Esophagus squamous epithelium (tissue), 5 donors: ENCODE measurements at places on chromosomes 13 and 19. TPM values are rescaled to one million over a fixed set of nuclear protein-coding genes. Genes with fewer than 3 reads are reported as not detected.

The IZUMO2 gene
- total RNA-seq = not detected

The GAPDHS gene
- not detected for total RNA-seq

The CHMP2A gene
- total RNA-seq = 99.5 TPM

The SHISA7 gene
- not detected for total RNA-seq

The TEX101 gene
- total RNA-seq = 3.4 TPM

GRCh38 chr13:35909837-35910540, 221.2 kb downstream of the DCLK1 start:
- no peak for DNase-seq

GRCh38 chr13:44814836-44815235, 174.4 kb downstream of the NUFIP1 start:
- DNase-seq = no peak

DNA sequence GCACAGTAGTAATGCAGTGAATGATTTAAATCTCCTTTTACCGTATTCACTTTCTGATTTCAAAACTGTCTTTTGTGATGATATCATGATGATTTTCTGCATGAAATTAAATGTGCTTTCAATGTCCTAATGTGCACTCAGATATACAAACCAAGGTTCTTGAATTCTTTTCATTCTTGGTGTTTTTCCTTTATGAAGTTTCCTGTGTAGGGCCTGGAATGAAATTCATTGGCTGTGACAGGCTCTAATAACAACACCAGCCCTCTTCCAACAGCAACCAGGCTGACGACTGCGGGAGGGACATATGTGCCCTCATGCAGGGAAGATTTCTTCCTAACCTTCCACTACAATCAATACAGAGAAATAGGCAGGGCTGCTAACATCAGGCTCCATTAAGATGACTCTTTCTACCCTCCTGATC, 1052.0 kb downstream of the DIAPH3 start:
- DNase-seq = no peak

- no peak for DNase-seq
Measured at GRCh38 chr19:2479556-2480194, 3.7 kb downstream of the GADD45B start.

DNA sequence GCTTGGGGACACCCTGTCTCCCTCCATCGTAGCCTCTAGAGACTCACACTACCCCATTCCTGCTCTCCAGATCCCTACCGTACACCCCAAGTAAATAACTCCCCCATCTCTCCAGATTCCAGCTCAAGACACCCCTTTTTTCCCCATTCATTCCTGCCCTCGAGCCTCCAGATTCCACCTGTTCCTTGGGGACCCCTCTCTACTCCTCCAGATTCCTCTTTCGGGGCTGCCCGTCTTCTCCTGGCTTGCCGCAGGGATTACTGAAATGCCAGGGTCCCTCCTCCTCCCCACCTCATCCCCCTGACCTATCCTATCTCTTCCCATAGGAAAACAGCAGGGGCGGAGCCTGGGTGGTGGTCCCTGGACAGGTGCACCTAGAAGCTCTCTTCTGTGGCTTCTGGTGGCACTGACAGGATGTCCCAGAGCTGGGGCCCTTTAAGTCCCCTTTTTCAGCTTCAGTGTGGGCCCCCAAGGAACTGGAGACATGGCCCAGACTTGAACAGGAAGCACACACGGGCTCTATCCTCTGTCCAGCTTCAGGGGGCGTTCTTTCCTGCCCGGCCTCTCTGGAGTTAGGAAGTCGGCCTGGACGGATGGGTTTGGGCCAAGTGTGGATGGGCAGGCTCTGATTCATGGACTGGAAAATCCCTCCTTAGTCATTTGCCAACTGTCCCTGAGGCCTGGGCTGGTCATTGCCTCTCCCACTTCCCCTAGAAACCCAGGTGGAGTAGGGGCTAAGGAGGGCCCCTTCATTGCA, 1.2 kb downstream of the ZSWIM4 start:
- no peak for DNase-seq

DNA sequence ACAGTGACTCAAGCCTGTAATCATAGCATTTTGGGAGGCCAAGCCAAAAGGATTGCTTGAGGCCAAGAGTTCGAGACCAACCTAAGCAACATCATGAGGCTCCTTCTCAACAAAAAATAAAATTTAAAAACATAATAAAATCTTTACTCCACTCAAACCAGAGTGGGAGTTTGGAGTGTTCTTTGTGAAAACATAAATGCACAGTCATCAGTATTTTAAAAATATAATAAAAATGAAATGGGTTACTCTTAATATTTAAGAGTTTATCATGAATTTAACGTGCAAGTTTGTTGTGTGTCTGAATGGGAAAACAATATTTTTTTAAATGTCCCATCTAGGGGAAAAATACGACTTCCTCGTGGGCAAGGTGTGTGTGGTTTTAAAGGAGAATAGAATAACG, 78.6 kb upstream of the STARD13 start:
- DNase-seq = no peak

- no peak for DNase-seq
Measured at GRCh38 chr13:95509521-95510310, 42.8 kb upstream of the CLDN10 start.

- DNase-seq = no peak
Measured at GRCh38 chr13:74158571-74159352, 24.6 kb upstream of the KLF12 start.
